ENCODE measurements at places on chromosomes 11 and 22.

DNA sequence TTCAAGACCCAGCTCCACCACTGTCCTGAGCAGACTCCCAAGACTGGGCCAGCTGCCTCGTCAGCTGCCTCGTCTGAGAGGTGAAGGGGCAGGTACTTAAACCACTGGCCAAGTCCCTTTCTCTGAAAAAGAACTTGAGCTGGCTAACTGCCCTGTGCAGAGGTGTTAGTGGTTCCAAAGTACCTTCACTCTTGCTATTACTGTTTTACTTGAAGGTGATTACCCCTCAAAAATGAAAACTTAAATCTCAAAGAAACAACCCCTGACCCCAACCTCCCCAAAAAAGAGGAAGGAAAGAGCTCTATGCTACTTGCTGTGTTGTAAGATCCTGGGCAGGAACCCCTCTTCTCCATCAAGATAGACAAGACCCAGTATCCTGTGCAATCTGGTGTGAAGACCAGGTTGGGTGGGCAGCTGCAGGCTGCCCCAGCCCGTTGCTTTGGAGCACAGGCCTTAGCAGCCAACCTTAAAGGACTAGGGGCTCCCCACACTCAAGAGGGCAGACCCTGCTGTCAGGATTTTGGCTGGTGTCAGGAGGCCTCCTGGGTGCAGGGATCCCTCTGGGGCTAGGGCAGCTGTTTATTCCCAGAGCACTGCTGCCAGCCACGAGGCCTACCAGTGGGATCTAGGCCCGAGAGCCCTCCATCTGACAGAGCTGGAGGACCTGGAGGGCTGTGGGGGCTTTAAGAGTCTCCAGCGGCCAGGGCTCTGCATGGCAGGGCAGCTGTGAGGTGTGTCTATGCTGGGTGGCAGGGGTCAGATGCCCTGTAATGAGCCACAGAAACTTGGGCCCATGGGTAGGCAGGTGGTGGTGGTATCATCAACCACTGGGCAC is 13.0 kb downstream of the GUCD1 start:
- DNase-seq = no peak

- no peak for DNase-seq
Measured at GRCh38 chr11:36945384-36945783, 347.3 kb upstream of the RAG2 start.

- no peak for DNase-seq
Measured at GRCh38 chr11:80168796-80169195, 728.0 kb upstream of the TENM4 start.

DNA sequence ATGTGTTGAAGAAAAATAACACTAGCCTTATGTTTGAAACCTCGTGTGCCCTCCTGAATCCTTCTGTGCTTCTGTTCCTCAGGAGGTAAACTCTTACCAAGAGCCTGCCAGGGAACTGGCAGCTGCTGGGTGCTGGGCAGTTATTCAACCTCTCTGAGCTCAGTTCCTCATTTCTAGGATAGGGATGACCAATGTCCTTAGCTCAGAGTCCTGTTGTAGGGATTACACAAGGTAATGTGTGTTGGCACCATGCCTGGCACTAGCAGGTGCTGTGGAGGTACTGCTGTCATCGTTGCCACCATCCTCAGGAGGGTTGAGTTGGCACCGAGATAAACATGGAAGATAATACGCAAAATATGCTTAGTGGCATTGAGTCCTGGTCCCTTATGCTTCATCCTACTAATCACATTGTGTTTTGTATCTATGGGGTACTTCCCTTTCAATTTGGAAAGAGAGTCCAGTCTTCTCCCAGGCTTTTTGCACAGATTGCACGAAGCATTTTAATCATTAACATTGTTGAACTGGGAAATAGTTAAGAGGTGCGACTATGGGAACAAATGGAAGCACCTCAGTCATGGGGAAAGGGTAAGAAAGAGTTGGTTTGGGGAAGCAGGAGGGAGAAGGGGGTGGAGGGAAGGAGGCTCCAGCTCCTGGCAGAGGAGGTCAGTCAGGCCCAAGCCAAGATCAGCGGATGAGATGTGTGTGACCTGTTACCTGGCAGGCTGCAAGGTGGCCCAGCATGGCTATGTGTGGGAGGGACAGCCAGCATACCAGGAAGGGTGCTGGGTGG is 56.7 kb downstream of the CABIN1 start:
- DNase-seq = no peak

GRCh38 chr11:76252631-76253070 is 46.3 kb upstream of the WNT11 start:
- no peak for DNase-seq

GRCh38 chr11:119368121-119369034 is 13.1 kb downstream of the USP2 start:
- no peak for DNase-seq

Data from CD4-positive, alpha-beta T cell treated with Interleukin-15 for 4 hours (primary cell).